ENCODE measurements at places on chromosomes 11 and 22. TPM values are rescaled to one million over a fixed set of nuclear protein-coding genes. Genes with fewer than 3 reads are reported as not detected.

- DNase-seq = no peak
Observed at GRCh38 chr11:8531312-8531711, 62.7 kb downstream of the STK33 start.

DNA sequence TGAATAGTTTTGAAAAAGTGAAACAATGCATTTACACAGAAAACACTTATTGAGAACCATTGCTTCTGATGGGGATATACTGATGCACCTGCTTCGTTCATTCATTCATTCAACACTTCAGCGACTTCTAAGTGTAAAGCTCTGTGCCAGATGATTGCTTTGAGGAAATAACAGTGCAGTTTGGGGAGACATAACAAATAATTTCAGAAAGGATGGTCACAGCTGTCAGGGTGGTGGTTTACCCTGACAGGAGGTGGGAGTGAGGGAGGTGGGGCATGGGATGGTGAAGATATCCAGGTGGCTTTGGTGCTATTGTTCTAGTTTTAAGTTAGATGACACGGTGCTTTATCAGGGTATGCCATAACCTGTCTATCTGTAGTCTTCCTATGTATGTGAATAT is 344.1 kb downstream of the LARGE1 start:
- DNase-seq = no peak

The RRM1 gene
- total RNA-seq = 278 TPM

The SCGB1A1 gene
- total RNA-seq = not detected

GRCh38 chr22:38449776-38450175 is 5.2 kb downstream of the KCNJ4 start:
- DNase-seq = no peak

- DNase-seq = no peak
Observed at GRCh38 chr11:134367781-134368180, 36.0 kb downstream of the GLB1L2 start.

The OR8J1 gene
- total RNA-seq = not detected

DNA sequence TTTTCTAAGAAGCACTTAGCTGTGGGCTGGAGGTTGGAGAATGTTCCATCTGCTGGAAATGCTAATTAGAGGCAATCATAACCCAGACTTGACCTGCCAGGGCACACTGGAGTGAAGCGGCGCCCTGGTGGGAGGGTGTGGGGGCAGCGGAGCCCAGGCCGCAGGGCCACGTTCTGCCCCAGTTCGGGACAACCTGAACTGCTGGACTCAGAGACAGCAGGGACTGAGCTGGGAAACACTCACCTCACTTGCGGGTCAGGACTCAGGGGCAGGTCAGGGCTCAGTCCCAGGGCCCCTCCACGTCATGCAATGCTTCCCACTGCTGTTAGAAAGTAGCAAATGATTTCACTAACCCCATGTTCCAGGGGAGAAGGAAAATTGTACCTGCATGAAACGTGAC is 316.4 kb downstream of the NTM start:
- no peak for DNase-seq

DNA sequence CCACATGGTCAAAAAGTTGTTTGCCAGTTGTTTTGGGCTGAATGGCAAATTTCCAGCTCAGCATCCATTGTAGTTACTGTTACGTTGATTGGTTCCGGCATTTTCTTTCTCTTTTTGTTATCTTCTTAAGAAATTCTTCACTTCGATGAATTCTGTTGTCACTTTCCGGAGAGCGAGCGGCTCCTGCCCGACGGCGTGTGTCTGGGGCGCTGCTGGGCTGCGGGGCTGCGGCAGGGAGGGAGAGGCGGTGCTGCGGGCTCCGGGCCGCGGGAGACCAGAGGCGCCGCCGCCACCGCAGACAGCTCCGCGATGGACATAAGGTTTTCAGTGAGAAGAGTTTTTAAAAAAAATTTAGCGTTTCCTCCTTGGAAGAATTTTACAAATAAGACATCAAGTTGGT is 117.4 kb downstream of the RRM1 start:
- no peak for DNase-seq

The F2 gene
- not detected for total RNA-seq

GRCh38 chr22:31822523-31822922 is 68.7 kb downstream of the DEPDC5 start:
- DNase-seq = no peak

- DNase-seq = no peak
Observed at GRCh38 chr11:128804481-128804880, 62.6 kb downstream of the KCNJ1 start.

- no peak for DNase-seq
Observed at GRCh38 chr22:26484360-26484706, 656 bp downstream of the SRRD start.

Measured in activated naive CD4-positive, alpha-beta T cell treated with anti-CD3 and anti-CD28 coated beads, Interleukin-2, amount 50 U/mL, for 72 hours (primary cell).